ENCODE measurements at places on chromosomes 5 and 9.
A peak's percentile ranks its signal among the peaks of the same experiment; 100 is the strongest.

DNA sequence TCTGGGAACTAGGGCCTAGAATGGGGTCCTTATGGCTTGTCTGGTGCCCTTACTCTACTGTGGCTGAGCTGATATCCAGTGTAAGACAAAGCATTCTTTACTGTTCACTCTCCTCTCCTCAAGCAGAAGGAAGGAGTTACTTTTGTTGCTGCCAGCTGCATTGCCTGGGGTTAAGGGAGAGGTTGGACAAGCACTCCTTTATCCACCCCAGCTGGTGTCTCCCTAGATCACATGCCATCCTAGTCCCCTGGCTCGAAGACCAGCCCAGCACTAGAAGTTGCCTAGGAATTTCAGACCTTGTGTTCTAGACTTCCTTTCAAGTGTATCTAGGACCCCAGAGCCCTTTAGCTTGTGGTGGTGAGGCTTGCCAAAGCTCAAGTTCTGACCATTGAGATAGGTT, 1051.5 kb upstream of the C9orf72 start:
- DNase-seq: no peak

- DNase-seq: no peak
Measured at GRCh38 chr5:121292664-121293063, 559.0 kb upstream of the FTMT start.

GRCh38 chr5:91291628-91292569, 91.2 kb downstream of the ARRDC3 start:
- no peak for DNase-seq

DNA sequence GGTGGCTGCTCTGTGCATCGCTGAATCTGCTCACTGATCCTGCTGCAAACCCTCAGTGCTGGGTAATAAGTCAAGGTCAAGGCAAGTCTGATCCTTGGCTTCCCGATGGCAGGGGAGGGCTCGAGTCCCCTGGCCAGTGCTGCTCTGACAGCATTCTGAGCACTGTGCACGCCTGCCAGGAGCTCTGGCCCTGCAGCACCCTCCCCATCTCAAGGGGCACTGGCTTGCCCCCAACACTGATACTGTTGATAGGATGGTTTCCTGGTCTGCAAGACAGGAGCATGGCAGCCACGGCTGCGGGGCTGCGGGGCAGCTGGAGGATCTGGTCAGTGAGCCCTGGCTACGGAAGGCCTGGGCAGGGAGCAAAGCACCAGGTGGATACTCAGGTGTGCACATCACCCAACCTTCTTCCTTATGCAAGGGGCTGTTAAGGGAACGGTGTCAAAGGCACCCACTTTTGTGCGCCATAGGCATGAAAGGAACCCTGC, 71.8 kb downstream of the SECISBP2 start:
- no peak for DNase-seq

DNA sequence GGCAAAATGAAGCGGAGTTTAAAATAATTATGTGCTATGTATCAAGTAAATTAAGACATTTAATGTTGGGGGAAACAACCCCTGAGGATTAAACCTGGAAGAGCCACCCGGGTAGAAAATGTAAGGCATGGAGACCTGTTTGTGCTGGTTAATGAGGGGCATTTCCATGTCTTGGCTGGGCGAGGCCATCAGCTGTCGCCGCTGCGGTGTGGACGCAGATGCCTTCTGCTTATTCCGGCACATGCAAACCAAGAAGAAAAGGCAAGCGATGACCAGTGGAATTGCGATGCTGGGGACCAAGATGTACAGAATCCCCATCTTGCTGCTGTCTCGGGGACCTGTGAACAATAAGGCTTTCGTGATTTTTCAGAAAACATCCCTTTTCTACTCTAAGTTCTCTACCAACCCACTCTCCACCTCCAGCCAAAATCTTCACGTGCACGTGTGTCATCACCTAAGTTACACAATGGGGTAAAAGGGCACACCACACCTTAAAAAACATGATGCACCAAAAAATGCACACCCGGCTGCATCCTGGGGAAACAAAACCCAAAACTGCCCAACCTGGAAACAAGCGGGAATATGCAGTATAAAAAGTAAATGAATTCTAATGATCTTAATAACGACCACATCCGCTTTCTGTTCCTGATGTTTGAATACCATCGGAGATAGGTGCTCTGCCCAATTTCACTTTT, 223.5 kb downstream of the ROR2 start:
- no peak for DNase-seq

GRCh38 chr9:92934321-92934720, 13.0 kb upstream of the FGD3 start:
- no peak for DNase-seq

GRCh38 chr5:41754857-41755256, 115.4 kb downstream of the OXCT1 start:
- DNase-seq: no peak

GRCh38 chr9:29928072-29928471, 2354.8 kb upstream of the C9orf72 start:
- DNase-seq: no peak

DNA sequence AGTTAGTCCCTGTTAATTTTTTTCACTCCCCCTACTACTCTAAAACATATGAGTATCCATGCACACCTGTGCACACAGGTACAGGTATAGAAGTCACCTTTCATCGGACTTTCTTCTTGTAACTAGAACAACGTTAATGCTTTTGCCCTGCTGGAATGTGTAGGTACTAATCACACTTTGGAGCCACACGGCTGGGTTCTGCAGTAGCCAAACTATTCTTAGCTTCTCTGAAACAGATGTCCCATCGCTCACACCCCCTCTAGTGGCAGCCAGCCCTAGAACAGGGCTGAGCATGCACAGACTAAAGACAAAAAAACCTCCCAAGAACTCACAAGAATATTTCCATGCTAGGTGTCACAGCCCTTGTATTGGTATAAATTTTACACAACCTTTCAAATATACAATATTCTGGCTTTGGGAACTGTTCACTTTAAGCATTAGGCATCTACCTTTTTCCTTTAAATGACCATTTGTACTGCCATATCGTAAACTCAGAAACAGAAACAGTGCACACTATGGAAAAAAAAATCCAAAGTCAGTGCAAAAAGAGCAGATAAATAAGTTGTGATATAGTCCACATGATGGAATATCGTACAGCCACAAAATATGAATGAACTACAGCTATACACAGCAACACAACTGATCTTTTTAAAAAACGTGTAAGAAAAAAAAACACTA, 64.0 kb downstream of the RETREG1 start:
- DNase-seq: no peak

GRCh38 chr5:176570044-176570443, 20.9 kb downstream of the CDHR2 start:
- no peak for DNase-seq

- DNase-seq: no peak
Measured at GRCh38 chr9:78121488-78121887, 89.9 kb upstream of the GNAQ start.

DNA sequence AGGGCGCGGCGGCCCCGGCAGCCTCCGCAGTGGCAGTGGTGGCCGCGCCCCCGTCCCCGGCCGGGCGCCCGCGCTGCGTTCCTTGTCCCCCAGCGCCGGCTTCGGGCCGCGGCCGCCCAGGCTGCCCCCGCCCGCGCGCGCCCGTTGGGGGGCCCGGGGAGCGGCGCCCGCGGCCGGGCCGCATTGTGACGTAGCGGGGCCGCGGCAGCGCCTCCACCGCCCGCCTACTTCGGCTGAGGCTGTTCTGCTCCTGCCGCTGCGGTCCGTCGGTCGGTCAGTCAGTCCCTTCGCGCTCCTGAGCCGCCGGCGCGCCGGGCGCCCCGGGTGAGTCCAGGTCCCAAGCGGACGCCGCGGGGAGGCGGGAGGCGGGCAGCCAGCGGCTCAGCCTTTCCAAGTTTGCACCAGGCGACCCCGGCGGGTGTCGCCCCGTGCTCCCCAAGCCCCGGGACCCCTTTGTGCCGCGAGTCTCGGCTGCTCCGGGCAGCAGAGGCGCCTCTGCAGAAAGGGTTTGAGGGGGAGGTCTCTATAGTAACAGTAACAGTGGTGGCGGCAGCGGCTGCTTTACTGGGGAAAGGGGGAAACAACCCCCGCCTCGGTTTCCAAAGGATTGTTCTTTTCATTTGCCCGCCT, at the start of gene SNCAIP:
SNCAIP (plus strand) TSS at position 277 of the 630 bp plus-strand sequence. CDS start 78,898 bp downstream, outside the sequence.
- no peak for DNase-seq

- DNase-seq: no peak
Measured at GRCh38 chr5:152349683-152350526, 55.2 kb downstream of the NMUR2 start.

DNA sequence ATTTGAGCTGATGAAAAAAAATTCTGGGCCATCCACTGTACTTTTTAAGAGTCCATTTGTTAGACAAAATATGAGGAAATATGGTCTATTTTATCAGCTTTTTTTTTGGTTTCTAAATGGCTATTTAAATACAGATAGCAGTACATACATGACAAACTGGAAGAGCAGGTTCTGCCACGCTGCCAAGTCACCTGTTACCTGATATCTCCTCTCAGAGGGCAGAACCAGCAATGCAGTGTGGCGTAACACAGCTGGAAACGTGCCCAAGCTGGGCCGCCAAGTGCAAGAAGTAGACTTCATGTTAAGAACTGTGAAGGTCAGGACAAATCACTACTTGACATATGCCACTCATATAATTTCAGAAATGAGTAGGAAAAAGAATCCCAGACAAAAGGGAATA, 8.1 kb downstream of the MCIDAS start:
- DNase-seq: no peak

DNA sequence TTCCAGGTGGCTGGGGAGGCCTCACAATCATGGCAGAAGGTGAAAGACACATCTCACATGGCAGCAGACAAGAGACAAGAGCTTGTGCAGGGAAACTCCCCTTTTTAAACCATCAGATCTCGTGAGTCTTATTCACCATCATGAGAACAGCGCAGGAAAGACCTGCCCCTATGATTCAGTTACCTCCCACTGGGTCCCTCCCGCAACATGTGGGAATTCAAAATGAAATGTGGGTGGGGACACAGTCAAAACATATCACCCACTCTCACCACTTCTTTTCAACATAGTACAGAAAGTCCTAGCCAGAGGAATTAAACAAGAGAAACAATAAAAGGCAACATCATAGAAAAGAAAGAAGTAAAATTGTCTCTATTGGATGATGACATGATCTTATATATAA, 223.4 kb upstream of the SLC24A2 start:
- no peak for DNase-seq

DNA sequence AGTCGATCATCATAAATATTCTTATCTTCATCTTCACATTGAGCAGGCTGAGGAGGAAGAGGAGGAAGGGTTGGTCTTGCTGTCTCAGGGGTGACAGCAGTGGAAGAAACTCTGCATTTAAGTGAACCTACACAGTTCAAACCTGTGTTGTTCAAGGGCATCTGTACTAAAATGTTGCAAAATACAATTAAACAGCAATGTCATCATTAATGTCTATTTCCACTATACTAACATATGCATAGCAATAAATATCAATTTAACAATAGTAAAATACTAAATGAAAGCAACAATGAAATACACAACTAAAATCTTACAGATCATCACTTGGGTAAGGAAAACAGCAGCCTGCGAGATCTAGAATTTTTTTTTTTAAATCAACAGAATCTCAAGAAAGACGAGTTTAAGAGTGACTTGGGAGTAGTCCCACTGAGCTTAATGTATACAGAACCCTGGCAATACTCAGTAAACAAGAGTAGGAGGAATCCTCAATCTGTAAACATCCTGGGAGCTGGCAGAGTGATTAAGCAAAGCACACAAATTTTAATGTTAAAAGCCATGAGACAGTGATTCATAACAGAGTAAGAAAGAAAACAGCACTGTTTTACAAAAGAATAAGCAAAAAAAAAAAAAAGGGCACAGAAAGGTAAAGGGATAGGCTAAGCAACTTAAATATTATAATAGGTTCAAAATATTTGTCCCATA, 10.0 kb downstream of the HOMER1 start:
- no peak for DNase-seq

GRCh38 chr5:111597491-111597890, 85.2 kb upstream of the STARD4 start:
- no peak for DNase-seq

GRCh38 chr5:102223542-102224477, 72.3 kb downstream of the SLCO4C1 start:
- DNase-seq: peak; percentile 2

DNA sequence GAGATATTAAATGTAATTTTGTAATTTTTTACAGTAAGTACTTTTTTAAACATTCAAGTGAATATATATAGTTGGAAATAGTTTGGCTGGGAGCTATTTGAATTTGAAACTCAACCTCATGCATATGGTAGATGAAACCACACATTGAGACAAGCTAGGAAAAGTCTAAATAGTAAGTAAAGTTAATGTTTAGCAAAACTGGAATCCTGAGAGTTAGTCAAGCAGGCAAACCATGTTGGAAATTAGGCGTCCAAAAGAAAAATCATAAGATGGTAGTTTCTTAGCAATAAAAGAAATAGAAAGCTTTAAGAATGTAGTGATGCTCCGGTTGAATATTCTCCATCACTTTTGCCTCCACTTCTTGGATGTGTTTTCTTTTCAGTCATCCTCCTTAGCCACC, 657.1 kb upstream of the CDH10 start:
- DNase-seq: no peak

DNA sequence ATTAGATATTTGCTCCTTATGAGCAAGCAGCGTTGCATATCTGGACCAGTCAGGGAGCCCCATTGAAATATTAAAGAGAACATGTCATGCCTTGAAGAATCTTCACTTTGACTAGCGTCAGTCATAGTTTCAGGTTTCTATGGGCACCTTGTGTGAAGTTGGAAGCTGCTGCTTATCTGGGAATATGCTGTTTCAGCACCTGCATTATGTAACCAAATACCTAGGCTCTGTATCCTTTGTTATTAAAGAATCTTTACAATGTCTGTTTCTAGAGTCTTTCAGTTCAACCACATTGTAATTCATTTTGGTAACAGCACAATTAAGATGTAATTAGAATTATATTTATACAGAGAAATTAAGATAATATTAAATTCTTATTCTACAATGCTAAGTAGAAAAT, 818.8 kb upstream of the TYRP1 start:
- DNase-seq: no peak

GRCh38 chr9:125467116-125467740, 205.6 kb downstream of the GAPVD1 start:
- no peak for DNase-seq

GRCh38 chr5:108171759-108172158, 210.1 kb downstream of the FBXL17 start:
- no peak for DNase-seq

DNA sequence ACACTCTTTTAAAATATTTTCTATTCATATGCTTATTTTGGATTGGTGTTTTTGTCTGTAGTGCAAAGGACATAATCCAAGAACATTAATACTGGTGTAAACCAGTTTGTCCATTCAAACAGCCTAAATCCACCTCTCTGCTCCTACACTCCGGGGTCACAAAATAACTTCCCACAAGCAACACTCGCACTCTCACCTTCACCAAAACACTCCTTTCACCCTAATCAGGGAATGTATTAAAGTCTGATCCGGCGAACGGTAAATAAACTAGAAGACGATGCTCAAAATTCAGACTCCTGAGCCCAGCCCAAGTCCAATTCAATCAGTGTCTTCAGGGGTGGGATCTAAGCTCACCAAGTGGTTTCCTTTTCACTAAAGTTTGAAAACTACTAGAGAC, 649 bp downstream of the AP3B1 start:
- no peak for DNase-seq

- no peak for DNase-seq
Measured at GRCh38 chr5:169139480-169140050, 161.4 kb downstream of the SLIT3 start.
